Sigmoid colon (tissue), 7 donors: ENCODE measurements at places on chromosomes 3 and 15. TPM values are rescaled to one million over a fixed set of nuclear protein-coding genes. Genes with fewer than 3 reads are reported as not detected.

The SNX33 gene
- total RNA-seq = 20.1 TPM

The SAMD7 gene
- not detected for total RNA-seq

The CYP8B1 gene
- not detected for total RNA-seq

The ZNF660 gene
- total RNA-seq = 4.9 TPM

The EFCAB12 gene
- total RNA-seq = 0.36 TPM

The CHRNA5 gene
- total RNA-seq = 1.4 TPM

The CYP1A1 gene
- 0.49 TPM for total RNA-seq

The AADACL2 gene
- total RNA-seq = not detected
